Stimulated activated CD8-positive, alpha-beta memory T cell treated with anti-CD3 and anti-CD28 coated beads, Interleukin-15, amount 100 ng/mL, for 24 hours (primary cell): ENCODE measurements at places on chromosomes 2 and 18.

GRCh38 chr2:151228847-151229512 lies 32.7 kb downstream of the RBM43 start:
- no peak for DNase-seq

DNA sequence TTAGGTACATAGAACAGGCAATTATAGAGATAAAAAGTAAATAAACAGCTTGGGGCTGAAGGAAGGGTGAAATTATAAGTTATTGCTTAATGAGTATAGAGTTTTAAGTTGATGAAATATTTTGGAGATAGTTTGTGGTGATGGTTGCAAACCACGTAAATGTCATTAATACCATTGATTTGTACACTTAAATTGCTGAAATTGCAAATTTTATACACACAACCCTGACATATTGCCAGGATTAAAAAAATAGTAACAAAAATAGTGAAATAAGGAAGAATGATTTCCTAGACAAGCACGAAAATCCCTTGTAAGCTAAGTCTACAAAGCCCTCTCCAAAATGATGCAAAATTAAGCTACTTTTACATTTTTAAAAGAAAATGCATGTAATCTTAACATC lies 46.2 kb upstream of the RAB6D start:
- DNase-seq, result no peak

DNA sequence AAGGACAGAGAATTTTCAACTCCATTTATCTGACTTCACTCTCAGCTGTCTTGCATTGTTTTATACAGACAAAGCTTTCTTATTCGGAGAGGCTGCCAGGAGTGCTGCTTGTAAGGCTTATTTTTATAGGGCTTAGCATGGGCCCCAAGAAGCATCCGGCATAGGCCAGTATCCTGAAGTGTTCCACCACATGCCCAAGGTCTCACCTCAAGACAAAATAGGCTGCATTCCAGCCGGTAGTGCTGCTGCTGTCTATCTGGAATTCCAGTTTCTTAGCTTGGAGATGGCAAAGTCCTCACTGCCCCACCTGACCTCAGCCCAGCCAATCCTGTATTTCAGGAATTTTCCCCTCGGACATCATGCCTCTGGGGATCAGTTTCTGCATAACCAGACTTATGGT lies 47.6 kb upstream of the MCFD2 start:
- no peak for DNase-seq

DNA sequence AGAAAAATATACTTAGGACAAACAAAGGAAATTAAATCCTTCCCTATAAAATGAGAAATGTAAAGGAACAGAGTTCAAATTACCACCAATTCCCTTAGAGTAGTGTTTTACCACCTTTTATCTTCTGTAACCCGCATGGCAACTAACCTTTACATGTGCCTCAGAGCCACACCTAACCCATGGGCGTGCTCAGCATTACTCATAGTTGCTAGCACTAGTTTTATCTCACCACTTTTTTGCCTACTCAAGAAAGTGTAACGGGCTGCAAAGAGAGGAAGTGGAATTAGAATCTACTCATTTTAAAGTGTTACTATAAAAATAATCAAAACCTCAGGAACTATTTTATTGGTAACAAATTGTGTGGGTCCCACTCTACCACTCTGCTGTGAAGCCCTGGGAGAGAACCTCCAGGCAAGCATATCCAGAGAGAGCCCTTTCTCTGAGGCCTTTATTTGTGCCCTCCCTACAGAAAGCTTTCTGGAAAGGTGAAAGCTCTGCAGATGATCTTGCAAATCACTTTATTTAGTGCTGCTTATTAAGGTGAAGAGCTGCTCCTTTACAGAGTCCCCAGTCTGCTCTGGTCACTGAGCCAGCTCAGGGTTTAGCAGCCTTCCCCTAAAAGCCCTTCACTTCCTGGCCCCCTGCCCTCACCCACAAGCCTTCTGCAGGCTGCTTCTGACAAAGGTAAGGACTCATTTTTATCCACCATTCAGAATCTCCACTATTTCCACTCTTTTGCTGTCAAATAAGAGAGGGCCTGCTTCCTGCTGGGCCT lies 98.8 kb downstream of the TRABD2A start:
- DNase-seq, result no peak

DNA sequence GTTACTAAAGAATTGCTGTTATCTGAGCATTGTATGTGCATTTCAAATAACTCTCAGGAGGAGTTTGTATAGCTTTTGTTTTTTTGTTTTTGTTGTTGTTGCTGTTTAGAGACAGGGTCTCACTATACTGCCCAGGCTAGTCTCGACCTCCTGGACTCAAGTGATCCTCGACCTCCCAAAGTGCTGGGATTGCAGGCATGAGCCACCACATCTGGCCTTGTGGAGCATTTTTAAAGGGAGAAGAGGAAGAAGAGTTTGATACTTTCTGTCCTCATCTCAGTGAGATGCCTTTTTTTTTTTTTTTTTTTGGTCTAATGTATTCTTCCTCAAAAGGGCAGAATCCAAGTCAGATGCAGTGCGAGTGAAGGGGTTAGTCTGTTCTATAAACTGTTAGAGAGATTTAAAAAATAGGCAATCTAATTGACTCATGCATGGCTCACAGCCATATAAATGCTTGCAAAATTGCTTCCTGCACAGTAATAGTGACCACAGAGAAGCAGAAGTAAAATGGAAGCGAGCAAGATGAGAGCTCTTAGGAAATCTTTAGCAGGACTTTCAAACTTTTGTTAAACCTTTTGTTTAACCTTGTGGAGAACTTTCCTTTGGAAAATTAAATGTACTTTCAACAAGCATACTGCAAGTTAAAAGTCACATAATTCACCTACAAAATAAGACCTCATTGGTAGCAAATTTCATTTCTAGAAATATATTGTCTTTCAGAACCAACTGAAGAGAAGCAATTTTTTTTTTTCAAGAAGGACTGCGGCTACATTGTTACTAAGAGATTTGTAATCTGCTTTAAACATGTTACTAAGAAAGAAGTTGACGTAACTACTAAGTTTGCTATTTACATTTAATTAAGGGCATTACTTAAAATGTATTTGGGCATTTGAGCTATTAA lies 52.3 kb upstream of the ROCK1 start:
- DNase-seq, result no peak

DNA sequence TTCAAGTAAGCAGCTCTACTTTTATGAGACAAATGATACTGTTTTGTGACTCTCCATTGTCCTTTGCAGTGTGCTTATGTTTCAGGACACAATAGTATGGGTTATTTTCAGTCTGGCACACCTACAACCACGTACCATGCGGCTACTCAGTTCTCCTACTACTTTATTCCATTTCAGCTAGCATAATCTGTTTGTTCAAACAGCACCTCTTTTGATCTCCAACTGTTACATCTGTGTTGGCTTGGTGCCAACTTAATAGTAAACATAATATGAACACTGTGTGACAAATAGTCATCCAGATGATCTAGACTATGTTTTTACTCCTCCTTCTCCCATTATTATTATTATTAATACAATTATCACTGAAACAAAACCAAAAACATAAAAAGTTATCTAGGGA lies 40.5 kb downstream of the MYO3B start:
- no peak for DNase-seq

DNA sequence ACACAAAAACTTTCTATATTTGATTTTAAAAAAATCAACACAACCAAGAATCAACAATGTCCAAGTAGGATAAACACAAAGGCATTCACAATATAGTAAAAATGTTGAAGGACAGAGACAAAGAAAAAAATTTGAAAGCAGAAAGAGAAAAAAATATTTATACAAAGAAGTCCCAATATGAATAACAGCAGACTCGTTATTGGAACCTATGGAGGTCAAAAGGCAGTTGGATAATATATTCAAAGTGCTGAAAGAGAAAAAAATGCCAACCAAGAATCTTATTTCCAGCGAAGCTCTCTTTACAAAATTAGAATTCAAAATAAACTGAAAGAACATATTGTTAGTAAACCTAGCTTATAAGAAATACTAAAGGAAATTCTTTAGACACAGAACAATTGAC lies 859.5 kb downstream of the LRP1B start:
- DNase-seq, result no peak

DNA sequence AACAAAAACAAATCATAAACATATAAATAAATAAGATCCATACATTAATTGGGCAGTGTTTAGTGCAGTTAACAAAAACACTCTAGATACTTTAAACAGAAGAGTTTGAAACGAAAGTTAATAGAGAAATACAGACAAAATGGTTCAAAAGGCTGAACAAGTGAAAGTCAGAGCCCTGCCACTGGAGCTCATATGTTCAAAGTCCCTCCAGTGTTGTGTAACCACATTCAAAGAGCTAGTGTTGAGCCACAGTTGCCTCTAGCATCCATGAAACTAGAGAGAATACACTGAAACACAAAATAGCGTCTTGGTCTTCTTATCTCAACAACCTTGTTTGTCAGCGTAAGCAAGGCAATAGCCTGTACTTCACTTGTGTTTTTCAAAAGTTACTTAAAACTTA lies 1309.8 kb upstream of the NRXN1 start:
- no peak for DNase-seq

- DNase-seq, result no peak
Observed at GRCh38 chr2:181025004-181025403, 44.6 kb downstream of the UBE2E3 start.

- peak; percentile 29 for DNase-seq
Observed at GRCh38 chr2:37324786-37325624, at the start of gene PRKD3. Gene PRKD3, minus strand, starts transcription at chr2:37324833. Its CDS starts 8,309 bp downstream, at chr2:37316524.

DNA sequence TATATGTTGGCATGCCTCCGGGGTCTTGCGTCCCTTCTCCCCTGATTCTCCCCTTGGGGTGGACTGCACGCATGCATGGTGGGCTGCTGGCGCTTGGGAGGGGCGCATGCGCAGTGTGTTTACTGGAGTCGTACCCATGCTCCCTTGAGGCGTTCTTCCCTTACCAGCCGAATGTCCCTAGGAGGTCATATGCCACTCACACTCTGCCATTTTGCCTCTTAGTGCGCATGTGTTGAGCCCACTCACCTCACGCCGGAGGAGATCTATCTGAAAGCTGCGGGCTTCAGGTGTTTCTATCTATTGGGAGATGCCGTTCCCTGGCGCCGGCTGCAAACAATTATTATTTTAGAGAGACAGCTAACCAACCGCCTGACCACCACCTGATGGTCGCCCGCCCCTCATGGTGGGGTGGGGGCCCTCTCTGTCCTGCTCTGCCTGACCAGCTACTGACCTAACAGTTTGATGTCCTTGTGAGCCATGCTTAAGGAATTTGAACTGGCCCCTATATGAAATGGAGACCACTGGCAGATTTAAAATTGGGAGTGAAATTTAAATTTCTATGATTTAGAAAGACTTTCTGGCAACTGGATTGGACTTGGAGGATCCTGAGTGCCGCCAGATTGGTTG lies 179.6 kb downstream of the RNF144A start:
- no peak for DNase-seq

- DNase-seq, result no peak
Observed at GRCh38 chr2:72932045-72932740, 14.9 kb downstream of the EMX1 start.

DNA sequence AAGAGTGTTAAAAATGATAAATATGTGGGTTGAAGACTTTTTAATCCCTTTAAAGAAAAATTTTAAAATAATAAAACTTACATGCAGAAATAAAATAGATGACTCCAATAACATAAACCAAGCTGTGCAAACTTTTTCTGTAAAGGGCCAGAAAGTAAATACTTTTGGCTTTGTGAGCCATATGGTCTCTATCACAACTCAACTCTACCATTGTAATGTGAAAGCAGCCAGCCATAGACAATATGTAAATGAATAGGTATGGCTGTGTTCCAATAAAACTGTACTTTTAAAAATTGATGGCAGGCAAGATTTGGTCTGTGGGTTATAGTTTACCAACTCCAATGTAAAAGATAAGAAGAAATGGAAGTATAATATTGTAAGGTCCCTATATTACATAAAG lies 45.2 kb downstream of the SNED1 start:
- DNase-seq, result no peak

- DNase-seq, result no peak
Observed at GRCh38 chr2:7007846-7008741, 90.9 kb downstream of the RNF144A start.

GRCh38 chr2:131413148-131413747 lies 49.3 kb upstream of the RAB6D start:
- no peak for DNase-seq

DNA sequence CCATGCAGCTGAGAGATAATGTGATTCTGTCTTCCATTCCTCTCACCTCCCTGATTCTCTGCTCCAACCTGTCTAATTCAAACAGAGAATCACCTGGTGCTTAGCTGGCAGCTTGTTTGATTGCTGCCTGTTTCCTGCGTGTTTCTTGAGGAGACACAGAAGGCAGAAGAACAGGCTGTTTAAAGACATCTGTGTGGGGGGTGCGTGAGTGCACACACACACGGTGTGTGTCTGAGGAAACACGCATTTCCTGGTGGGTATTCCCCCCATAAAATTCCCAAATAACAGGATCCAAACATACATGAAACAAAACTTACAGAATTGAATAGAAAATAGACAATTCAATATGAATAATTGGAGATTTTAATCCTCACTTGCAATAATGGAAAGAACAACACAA lies 29.3 kb upstream of the CRIM1 start:
- DNase-seq, result no peak

GRCh38 chr2:19883971-19884720 lies 17.6 kb downstream of the TTC32 start:
- no peak for DNase-seq

DNA sequence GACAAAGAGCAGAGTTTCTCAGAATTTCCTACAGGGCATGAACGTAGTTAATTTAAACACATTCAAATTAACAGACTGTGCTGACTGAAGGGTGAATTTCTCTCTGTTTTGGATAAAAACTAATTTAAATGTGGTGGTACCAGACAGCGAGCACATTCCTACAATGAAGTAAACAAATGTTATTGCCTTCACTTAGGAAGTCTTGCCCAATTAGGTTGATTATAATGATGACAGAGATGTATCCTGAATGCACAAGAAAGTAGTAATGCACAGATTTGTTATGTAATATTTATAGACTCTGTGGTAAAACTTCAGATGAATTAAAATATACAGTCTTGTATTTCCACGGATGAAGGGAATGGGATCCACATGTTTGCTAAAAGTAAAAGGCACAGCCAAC lies 507.2 kb downstream of the EPHA4 start:
- no peak for DNase-seq

GRCh38 chr18:26978812-26979341 lies 113.4 kb upstream of the AQP4 start:
- no peak for DNase-seq

GRCh38 chr2:189951791-189952535 lies 110.6 kb downstream of the MSTN start:
- no peak for DNase-seq

DNA sequence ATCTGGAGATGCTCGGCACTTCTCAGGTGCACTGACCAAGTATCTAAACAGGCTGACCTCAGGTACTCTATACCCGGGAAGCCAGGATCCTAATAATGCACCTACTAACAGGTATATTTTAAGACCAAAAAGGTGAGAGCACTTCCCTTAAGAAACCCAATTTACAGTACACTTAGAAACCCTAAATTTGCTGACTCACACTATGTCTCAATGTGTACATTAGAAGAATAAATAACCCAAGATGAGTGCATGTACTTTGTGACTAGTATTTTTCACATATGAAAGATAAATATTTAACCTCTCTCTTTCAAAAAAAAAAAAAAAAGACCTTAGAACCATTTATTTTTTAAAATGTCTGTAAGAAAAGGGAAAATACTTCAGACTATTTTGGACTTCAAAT lies 118.8 kb downstream of the ZNF516 start:
- DNase-seq, result no peak
